ENCODE measurements at places on chromosomes 5 and 9.

DNA sequence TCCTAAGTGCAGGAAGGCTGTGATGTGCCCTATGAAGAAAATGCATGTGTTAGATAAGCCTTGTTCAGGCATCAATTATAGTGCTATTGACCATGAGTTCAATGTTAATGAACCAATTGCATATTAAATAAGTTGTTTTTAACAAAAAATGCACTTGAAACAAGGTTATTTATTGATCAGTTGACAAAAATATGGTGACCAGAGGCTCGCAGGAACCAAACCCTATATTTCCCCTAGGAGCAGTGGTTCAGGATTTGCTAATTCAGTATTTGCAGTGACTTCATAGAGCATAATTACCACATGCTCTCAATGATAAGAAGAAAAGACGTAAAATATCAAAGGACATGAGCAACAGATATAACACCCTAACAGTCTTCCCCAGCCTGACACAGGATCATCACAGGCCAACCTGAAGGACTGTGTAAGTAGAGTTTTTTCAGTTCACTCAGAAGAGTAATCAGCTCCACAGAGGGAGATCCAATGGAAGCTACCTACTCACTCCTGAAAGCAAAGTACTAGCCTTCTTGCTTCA is 92.3 kb downstream of the SEMA5A start:
- H3K27me3 ChIP-seq = no peaks in the 10 kb centered on the region
- no peak overlapping the region for H3K4me3 ChIP-seq
- no peak overlapping the region for H3K27ac ChIP-seq
- H3K4me1 ChIP-seq = peaks cover 20% of the 10 kb centered on the region

- H3K27ac ChIP-seq = no peak overlapping the region
- H3K36me3 ChIP-seq = no peaks in the 10 kb centered on the region
- no peaks in the 10 kb centered on the region for H3K27me3 ChIP-seq
- no peak for DNase-seq
- H3K4me3 ChIP-seq = no peak overlapping the region
Measured at GRCh38 chr5:53613536-53613935, 53.1 kb downstream of the NDUFS4 start.

- H3K4me3 ChIP-seq = no peak overlapping the region
- H3K27ac ChIP-seq = no peak overlapping the region
- no peak for DNase-seq
- no peaks in the 10 kb centered on the region for H3K27me3 ChIP-seq
- H3K4me1 ChIP-seq = no peaks in the 10 kb centered on the region
Measured at GRCh38 chr5:117652036-117652957, 1077.7 kb upstream of the SEMA6A start.

DNA sequence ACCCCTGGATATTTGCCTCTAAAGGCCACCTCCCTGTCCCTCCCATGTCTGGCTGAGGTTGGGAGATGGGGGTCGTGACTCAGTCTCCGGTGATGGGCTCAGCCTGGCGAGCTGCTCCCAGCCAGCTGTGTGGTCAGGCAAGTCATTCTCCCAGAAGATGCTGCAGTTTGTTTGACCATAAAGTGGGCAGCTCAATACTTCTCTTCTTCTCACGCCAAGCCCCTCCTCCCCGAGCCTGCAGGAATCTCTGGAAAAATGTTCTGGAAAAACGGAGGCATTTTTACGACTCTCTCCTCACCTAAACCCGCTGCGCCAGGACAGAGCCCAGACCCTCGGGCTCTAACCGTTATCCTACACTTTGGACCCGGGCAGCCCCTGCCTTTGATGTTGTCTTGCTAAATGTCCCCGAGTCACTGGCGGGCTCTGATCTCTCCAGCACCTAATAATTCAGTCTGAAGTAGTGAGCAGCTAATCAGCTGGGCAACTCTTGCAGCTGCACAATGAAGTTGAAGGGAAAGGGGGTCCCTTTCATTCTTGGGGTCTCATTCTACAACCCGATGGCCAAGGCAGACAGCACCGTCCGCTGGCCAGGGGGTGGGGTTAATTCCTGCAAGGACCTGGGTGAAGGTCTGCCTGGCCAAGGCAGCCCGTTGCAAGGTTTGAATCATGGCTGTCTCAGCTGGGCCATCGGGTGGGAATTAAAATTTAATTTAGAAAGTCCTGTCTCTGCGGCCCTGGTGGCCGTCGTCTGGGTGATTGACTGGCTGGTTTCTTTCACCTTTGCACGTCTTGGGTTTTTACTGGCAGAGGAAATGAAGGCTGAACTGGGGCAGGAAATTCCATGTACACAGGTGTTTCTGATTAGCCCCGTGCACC is 12.3 kb downstream of the DCANP1 start:
- H3K27ac ChIP-seq = no peak overlapping the region
- H3K27me3 ChIP-seq = no peaks in the 10 kb centered on the region
- DNase-seq = no peak
- no peak overlapping the region for H3K4me3 ChIP-seq
- peaks cover 30% of the 10 kb centered on the region for H3K4me1 ChIP-seq

- H3K27ac ChIP-seq = no peak overlapping the region
- peaks cover 15% of the 10 kb centered on the region for H3K4me1 ChIP-seq
- H3K4me3 ChIP-seq = no peak overlapping the region
- H3K27me3 ChIP-seq = no peaks in the 10 kb centered on the region
- DNase-seq = no peak
Measured at GRCh38 chr9:32398207-32398606, 13.8 kb downstream of the ACO1 start.

GRCh38 chr9:76607730-76608436 is 148.9 kb downstream of the GCNT1 start:
- DNase-seq = no peak
- H3K4me3 ChIP-seq = no peak overlapping the region
- H3K27ac ChIP-seq = no peak overlapping the region

DNA sequence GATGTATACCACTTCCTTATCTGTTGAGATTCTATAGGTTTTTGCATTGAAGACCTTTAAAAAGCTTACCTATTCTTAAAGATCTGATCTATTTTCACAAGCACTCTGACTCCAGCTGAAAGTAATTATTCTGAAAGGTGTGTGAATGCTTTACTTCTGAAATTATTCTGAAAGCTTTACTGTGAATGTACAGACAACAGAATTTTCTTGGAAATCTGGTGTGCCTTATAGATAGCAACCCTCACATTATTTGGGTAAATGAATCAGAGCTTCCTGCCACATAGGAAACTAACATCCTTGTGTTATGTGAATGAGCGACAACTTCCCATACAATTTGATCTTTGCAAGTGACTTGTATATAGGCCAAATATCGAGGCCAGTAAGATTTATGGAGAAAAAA is 6.5 kb downstream of the CDO1 start:
- no peaks in the 10 kb centered on the region for H3K36me3 ChIP-seq
- no peaks in the 10 kb centered on the region for H3K4me1 ChIP-seq
- no peak overlapping the region for H3K27ac ChIP-seq
- DNase-seq = no peak

DNA sequence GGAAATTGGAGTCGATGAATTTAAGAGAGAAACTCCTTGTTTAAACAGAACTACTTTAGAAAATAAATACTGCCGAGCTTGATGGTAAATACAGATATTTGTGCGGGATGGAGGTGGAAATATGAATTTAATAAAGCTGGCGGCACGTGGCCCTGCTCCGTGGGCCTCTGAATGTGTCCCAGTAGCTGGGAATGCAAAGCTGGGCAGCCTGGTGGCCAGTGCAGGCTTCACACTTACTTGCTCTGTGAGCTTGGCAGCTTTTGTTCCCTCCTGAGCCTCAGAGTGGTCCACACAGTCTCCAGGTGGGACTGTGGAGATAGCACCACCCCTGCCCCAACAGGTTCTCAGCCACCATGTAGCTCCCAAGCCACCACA is 45.9 kb downstream of the BARX1 start:
- H3K4me3 ChIP-seq = no peak overlapping the region
- no peak overlapping the region for H3K27ac ChIP-seq
- no peaks in the 10 kb centered on the region for H3K4me1 ChIP-seq

GRCh38 chr5:172798422-172799215 is 27.6 kb upstream of the DUSP1 start:
- H3K4me3 ChIP-seq = no peak overlapping the region
- DNase-seq = peak; percentile 83
- H3K4me1 ChIP-seq = peaks cover 31% of the 10 kb centered on the region
- no peaks in the 10 kb centered on the region for H3K27me3 ChIP-seq

DNA sequence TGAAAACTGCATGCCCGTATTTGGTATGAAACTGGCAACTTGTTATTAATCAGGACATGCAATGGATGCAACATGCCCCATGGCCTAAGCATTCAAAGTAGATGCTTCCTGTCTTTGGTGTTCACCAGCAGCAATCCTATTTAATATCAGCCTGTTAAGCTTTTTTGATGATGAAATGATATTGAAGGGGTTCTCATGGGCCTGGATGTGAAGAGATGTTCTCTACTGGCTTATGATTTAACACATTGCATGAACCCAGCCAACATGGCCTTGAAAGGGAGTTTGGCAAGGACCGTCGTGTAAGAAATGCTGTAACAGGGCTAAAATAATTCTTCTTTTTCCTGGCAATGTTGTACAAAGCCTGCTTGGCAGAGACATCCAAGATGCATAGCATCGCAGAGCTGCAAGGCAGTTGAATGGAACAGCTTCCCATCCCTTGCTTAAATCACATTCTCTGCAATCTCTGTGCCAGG is 111.2 kb downstream of the SMARCA2 start:
- peak overlapping the region; percentile 61 for H3K27ac ChIP-seq
- no peak for DNase-seq
- no peaks in the 10 kb centered on the region for H3K27me3 ChIP-seq
- no peaks in the 10 kb centered on the region for H3K4me1 ChIP-seq

- H3K4me1 ChIP-seq = no peaks in the 10 kb centered on the region
- H3K27me3 ChIP-seq = no peaks in the 10 kb centered on the region
- no peak overlapping the region for H3K4me3 ChIP-seq
Measured at GRCh38 chr9:82570226-82570625, 492.7 kb downstream of the RASEF start.

DNA sequence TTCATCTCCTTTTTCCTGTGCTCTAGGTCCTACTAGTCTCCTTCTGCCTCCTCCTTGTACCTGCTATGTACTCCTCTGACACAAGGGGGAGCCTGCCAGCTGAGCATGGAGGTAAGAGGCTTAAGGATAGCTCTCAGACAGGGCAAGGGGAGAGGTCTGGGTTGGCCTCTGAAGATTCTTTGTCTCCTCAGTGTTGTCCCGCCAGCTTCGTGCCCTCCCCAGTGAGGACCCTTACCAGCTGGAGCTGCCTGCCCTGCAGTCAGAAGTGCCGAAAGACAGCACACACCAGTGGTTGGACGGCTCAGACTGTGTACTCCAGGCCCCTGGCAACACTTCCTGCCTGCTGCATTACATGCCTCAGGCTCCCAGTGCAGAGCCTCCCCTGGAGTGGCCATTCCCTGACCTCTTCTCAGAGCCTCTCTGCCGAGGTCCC is 3.8 kb downstream of the CREB3 start:
- peak overlapping the region; percentile 6 for H3K27ac ChIP-seq
- H3K4me3 ChIP-seq = no peak overlapping the region
- peaks cover 15% of the 10 kb centered on the region for H3K4me1 ChIP-seq
- H3K27me3 ChIP-seq = no peaks in the 10 kb centered on the region
- H3K36me3 ChIP-seq = peaks cover 68% of the 10 kb centered on the region

DNA sequence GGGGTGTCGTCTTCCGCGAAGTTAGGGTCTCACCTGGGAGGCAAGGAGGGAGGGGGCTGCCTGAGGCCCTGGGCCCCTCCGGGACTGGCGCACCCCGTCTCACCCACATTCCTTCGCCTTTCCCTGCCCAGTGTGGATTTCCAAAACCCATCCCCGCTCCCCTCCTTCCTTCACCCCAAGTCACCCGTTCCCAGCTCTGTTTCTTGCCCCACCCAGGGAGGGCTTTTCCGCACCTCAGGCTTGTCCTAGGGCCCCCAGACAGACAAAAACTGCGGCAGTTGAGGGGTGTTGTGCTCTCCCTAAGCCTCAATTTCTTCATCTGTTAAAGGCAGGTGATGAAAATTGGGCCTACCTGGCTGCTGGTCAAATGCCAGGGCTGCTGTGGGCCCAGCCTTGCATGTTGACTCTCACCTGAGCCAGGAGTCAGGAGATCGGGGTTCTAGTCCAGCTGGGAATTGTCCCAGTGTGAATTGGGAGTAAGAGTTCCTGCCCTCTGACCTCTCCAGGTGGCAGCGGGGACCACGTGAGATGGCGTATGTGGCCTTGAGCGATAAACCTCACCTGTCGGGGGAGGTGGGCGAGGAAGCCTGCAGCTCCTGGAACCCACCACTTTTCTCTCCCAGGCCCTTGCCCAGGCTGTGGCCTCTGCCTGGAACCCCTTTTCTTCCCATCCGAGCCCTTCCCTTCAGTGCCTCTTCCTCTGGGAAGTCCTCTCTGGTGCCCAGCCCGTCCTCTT is 143.4 kb upstream of the IER5L start:
- peaks cover 72% of the 10 kb centered on the region for H3K4me1 ChIP-seq
- no peaks in the 10 kb centered on the region for H3K27me3 ChIP-seq
- no peaks in the 10 kb centered on the region for H3K36me3 ChIP-seq
- peak overlapping the region; percentile 83 for H3K27ac ChIP-seq

DNA sequence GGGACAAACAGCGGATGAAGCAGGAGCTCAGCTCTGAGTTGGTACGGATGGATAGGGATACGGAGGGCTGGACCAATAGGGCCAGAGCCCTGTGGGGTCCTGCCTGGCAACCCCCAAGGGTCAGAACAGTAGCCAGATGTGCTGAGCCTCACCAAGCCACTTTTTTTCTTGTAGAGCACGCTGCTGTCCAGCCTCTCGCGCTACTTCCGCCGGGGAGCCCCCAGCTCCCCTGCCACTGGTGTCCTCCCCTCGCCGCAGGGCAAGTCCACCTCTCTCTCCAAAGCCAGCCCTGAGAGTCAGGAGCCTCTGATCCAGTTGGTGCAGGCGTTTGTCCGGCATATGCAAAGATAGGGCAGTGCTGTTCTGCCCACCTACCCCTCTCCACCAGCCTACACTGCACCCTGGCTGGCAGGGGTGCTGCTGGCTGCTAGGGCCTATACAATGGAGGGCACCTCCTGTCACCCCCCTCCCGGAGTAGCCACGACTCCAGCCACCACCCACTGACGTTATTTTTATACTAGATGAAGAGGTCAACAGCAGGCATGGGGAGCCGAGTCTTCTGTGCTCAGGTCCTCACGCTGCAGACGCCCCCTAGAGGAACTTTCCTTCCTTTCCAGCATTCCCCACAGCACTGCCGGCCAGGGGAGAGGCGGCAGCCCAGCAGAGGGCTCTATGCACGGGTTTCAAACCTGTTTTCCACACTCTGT is 21.6 kb downstream of the SH3GLB2 start:
- H3K4me1 ChIP-seq = peaks cover 14% of the 10 kb centered on the region
- H3K36me3 ChIP-seq = peaks cover 57% of the 10 kb centered on the region
- peak; percentile 71 for DNase-seq
- no peaks in the 10 kb centered on the region for H3K27me3 ChIP-seq
- H3K4me3 ChIP-seq = no peak overlapping the region

- no peaks in the 10 kb centered on the region for H3K4me1 ChIP-seq
- H3K36me3 ChIP-seq = no peaks in the 10 kb centered on the region
- H3K4me3 ChIP-seq = no peak overlapping the region
- DNase-seq = no peak
Measured at GRCh38 chr5:143680672-143681259, 131.2 kb upstream of the HMHB1 start.

GRCh38 chr9:98284754-98285153 is 29.3 kb upstream of the TBC1D2 start:
- H3K4me3 ChIP-seq = no peak overlapping the region
- H3K36me3 ChIP-seq = no peaks in the 10 kb centered on the region
- no peak overlapping the region for H3K27ac ChIP-seq
